NCI-H2081 treated with DMSO at 0.1 percent for 48 hours (cell line): ENCODE measurements at places on chromosomes 7 and 10.

DNA sequence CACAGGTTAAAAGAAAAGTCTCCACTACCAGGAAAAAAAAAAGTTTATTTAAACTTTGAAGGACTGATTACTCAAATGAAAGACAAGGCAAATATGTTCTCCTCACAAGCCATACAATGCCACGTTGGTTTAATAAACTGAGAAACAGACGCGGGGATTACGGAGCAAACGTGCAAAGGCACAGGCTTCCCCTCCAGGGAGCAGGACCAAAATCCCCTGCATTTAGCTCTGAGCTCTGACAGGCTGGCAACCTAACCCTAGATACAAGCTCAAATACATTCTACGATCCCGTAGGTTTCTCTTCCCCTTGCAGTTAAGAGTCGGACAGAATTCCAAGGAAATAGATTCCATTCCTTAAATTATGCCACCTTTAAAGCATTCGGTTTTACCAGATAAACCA, 7.7 kb upstream of the GRB10 start:
- DNase-seq: no peak

GRCh38 chr7:46226860-46227259, 305.8 kb upstream of the IGFBP3 start:
- DNase-seq: no peak

- DNase-seq: no peak
Measured at GRCh38 chr7:57867884-57868701, 418.1 kb downstream of the ZNF716 start.

DNA sequence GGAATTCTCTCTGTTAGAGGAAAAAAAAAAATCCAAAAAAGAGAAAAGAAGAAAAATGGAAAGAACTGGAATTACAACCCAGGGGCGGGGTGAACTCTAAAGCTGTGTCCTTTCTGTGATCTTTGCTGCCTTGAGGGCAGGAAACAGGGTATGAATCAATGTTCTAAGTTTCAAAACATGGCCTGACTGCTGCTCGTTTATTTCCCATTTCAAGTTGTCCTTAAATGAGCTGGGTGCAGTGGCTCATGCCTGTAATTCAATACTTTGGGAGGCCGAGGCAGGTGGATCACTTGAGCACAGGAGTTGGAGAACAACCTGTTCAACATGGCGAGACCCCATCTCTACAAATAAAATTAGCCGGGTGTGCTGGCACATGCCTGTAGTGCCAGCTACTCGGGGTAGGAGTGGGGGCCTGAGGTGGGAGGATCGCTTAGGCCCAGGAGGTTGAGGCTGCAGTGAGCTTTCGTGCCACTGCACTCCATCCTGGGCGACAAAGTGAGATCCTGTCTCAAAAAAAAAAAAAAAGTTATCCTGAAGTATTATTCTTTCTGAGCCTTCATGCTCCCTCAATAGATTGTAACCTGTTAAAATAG, 24.7 kb upstream of the TFAM start:
- no peak for DNase-seq

DNA sequence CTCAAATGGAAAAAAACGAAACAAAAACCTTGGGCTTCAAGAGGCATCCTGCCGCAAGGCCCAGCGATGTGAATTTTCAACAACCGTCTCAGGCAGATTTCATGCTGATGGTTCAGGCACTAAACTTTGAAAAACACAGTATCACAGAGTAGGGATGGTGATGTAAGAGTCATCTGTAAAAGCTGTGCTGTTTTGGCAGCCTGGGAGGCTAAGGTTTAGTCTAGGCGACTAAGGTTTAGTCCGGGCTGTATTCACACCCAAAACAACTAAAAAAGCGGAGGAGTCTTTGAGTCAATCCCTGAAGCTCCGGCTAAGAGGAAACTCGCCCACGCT, 420 bp upstream of the MINPP1 start:
- DNase-seq: no peak

DNA sequence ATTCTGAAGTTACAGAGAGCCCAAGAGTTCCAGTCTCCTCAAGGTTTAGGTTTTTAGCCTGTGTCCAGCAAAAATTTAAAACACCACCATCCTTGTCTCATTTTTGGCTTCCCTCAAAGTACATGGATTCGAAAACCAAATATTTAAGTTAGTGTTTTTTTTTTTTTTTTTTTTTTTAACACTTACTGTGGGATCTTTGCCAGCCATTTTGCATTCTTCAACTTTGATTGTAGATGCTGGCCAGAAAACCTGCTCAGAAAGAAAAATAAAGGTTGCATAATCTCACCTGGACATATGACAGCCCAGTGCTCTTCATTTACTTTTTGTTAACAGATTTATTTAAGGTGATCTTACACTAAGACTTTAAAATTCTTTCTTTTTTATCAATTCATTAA, 91.6 kb downstream of the SEMA3C start:
- DNase-seq: no peak

DNA sequence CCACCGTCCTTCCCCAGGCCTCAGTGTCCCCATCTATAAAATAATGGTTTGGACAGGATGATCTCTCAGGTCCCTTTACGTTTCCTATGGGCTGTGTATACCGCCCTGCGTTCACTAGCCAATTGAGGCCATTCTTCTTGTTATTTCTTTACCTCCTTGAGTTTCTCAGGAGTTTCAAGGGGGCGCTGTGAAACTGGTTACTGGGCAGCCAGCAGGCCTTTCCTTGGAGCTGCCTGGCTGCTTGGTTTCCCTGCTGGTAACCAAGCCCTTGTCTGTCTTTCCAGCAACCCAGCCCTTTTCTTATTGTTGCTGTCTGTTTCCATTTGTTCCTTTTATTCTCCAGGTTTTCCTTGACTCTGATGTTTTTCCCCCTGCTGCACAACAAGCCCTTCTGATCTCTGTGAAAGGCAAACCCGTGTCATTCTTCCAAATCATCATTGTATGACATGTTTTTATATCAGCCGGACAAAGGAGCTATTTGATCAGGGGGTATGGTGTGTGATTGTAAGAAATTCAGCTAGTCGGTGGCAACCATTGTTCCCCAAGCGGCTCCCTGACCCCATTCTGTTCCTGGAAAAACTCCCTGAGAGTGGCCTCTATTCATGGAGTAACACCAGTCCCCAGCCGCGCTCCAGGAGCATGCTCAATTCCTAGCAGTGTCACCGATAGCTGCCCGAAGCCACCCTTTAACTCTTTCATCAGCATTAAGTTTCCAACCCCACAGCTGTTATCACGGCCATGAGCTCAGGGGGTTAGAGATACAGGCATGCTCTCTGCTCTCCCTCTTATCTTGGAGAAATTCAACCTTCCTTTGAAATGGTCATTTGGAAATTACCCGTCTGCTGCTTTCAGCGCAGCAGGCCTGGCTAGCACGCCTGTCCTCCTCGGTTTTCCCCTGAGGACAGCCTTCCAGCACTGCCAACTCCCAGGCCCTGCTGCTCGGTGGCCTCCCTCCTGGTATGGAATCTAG, 26.6 kb downstream of the FGF8 start:
- DNase-seq: no peak

GRCh38 chr10:11430421-11431215, 180.8 kb downstream of the USP6NL start:
- DNase-seq: no peak

- no peak for DNase-seq
Measured at GRCh38 chr10:63758080-63758479, 236.9 kb downstream of the REEP3 start.

DNA sequence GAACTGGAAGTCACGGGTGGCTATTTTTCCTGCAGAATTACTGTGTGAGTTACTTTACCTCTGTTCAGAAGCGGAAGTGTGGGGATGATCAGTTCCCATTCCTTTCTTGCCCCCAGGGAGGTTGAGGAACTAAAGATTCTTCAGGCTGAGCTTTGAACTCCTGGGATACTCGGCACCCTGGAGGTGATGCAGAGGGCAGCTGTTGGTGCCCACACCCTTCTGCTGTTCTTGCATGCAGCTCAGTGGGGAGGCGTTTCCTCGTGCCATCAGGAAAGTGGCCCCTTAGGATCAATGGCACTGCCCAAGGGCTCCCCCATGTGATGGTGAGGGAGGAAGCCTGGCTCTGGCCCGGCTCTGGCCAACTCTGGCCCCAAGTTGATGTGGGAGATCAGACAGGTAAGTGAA, 44.7 kb upstream of the MXI1 start:
- no peak for DNase-seq

DNA sequence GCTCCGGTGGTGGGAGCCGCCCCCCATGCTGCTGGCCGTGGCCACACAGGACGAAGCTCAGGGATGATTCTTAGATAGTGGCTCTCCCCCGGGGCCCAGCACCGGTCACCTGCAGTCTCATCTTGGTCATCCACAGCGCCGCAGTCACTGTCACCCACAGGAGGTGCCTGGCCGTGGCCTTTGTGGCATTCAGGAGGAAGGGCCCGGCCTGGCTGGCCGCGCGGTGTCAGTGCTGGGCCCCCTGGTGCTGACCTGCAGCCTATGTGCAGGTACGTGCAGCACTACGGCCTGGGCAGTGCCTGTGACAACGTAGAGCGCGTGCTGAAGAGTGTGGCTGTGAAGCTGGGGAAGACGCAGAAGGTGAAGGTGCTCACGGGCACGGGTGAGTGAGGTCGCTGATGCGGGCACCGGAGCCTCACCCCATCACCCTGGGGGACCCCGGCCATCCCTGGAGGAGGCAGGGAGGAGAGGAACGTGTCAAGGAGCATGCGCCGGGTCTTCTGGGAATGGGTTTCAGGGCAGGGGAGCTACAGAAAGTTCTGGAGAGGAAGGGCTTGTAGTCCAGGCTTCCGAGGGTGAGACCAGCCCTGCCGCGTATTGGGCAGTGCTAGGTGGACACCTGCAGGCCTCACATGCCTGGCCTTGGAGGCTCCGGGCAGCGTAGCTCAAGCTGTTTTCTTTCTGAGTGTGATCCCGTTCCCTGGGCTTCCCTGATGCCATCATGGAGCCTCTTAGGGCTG, 5.0 kb downstream of the SPRN start:
- no peak for DNase-seq

DNA sequence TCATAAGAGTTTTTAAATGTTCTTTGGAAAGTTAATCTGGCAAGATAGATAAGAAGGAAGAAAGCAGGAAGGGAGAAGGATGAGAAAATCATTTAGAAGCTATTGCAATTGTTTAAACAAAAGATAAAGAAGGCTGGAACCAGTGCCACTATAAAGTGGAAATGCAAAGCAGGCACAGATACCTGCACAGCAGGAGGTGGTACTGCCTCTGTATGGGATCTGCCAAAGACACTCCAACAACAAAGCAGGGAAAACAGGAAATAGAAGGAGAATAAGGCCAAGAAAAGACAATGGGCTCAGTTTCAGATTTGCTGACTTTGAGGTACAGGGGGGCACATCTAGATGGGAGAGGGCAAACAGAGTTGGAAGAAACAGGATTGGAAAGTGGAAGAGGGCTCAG, 138.6 kb downstream of the PPP1R17 start:
- no peak for DNase-seq
